PC-3 (cell line): ENCODE measurements at places on chromosomes 11 and 22. TPM values are rescaled to one million over a fixed set of nuclear protein-coding genes. Genes with fewer than 3 reads are reported as not detected.

DNA sequence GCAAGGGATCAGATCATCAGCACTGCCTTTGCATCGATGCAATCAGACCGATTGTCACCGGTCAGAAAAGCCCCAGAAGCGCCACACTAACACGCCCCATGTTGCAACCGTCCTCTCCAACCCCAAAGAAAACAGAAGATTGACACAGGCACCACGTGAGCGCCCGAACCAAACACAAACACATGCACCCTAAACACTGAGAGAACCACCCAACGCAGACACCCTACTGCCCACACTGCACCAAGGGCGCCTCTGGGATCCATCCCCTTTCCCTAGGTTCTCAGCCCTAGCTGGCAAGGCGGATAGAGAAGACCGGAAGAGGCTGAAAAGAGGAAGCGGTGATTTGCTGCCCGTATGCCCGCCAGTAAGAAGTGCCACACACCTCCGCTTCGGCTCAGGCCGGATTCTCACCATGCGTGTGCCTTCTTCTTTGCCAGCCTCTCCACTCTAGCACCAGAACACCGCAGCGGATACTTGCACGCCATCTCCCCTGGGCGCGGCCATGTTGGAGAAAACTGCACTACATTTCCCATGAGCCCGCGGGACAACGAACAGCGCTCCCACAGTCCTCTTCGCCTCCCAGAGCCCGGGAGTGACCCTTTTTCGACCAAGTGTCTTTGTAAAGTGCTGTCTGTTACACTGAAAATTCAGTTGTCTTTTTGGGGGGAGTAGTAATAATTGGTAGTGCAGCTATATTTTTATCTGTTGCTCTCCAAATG, at the start of gene ALKBH8:
Gene ALKBH8, minus strand, starts transcription at position 517 of the 719 bp plus-strand sequence. CDS start 4,842 bp downstream, outside the sequence.
- DNase-seq = peak; percentile 84
- no peaks in the 10 kb centered on the region for H3K27me3 ChIP-seq
- H3K4me1 ChIP-seq = peaks cover 48% of the 10 kb centered on the region
- H3K4me3 ChIP-seq = peak within 1 kb of the TSS; percentile 73

DNA sequence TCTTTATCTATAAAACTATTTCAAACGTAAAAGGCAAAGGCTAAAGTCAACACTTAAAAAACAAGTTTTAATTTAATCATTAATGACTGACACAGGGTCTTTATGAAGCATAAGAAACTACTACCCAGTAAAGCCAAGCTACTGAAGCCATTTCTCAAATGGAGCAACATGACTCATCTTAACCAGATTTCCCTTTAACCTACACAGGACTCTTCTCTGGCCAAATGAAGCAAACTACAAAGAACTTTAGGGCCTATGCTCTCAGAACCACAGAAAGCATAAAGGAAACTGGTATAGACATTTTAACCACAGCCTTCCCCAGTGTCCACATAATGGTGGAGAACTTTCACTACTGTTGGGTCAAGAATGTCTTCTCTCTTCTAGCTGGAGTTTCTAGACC, 34.7 kb downstream of the ALG9 start:
- peak overlapping the region; percentile 24 for H3K27ac ChIP-seq
- peak; percentile 61 for DNase-seq
- no peaks in the 10 kb centered on the region for H3K27me3 ChIP-seq
- peaks cover 12% of the 10 kb centered on the region for H3K4me1 ChIP-seq
- H3K4me3 ChIP-seq = no peak overlapping the region
- H3K36me3 ChIP-seq = peaks cover 39% of the 10 kb centered on the region; the same call in 1 of the 2 replicates

DNA sequence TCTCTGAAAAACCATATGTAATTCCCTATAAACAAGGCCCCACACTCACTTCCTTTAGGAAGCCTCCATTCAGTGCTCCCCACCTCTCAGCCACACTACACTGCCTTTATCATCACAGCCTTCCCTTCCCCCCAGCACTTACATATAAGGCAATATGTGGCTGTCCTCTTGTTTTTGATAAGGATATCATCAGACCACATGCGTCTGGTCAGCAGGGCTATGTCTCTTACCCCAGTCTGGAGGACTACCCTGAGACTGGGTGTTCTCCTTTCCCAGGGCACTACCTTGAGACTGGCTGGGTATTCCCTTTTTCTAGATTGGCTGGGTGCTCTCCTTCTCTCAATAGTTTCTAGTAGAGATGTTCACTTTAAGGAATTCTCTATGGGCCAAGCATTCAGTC, 7.8 kb downstream of the KCNE3 start:
- no peaks in the 10 kb centered on the region for H3K27me3 ChIP-seq
- H3K4me1 ChIP-seq = peaks cover 9% of the 10 kb centered on the region
- no peaks in the 10 kb centered on the region for H3K36me3 ChIP-seq
- no peak for DNase-seq
- no peak overlapping the region for H3K27ac ChIP-seq
- no peak overlapping the region for H3K4me3 ChIP-seq

DNA sequence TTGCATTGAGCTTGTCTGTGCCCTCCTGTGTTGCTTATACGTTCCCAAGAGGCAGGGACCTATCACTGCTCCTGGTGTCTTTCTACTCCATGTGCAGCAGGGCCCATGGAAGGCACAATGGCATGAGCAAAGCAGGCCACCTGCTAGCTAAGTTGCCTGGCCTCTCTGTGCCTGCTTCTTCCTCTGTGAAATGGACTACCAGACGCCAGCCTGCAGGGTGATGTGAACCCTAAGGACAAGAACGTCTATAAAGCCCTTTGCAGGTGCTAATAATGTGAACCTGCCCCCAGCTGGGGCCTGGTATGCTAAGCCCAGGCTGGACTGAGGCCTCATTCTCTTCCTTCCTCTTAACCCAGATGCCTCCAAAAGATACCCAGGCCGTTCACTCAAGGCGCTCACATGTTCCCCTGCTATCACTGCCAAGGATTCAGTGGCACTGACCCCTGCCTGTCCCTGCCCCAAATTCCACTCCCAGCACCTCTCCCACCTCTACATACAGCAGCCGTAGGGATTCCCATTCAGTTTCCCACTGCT, 4.0 kb downstream of the GUCD1 start:
- peaks cover 8% of the 10 kb centered on the region for H3K4me1 ChIP-seq
- peak overlapping the region; percentile 25; the same call in 1 of the 2 replicates for H3K27ac ChIP-seq
- DNase-seq = no peak
- no peaks in the 10 kb centered on the region for H3K27me3 ChIP-seq
- no peak overlapping the region for H3K4me3 ChIP-seq

GRCh38 chr11:58902881-58903280, 36.4 kb upstream of the GLYATL1 start:
- H3K36me3 ChIP-seq = no peaks in the 10 kb centered on the region
- H3K4me1 ChIP-seq = no peaks in the 10 kb centered on the region; the same call in 1 of the 2 replicates
- H3K27ac ChIP-seq = no peak overlapping the region
- peaks cover 40% of the 10 kb centered on the region for H3K27me3 ChIP-seq

GRCh38 chr11:47924184-47924691, 56.1 kb upstream of the PTPRJ start:
- peak; percentile 77 for DNase-seq
- H3K27me3 ChIP-seq = no peaks in the 10 kb centered on the region
- H3K4me1 ChIP-seq = peaks cover 14% of the 10 kb centered on the region
- peak overlapping the region; percentile 51; the same call in 1 of the 2 replicates for H3K27ac ChIP-seq
- no peaks in the 10 kb centered on the region for H3K36me3 ChIP-seq

- H3K4me3 ChIP-seq = peak overlapping the region; percentile 99
- H3K36me3 ChIP-seq = no peaks in the 10 kb centered on the region
- H3K27ac ChIP-seq = peak overlapping the region; percentile 80
- peaks cover 14% of the 10 kb centered on the region for H3K4me1 ChIP-seq
- peak; percentile 76 for DNase-seq
Observed at GRCh38 chr22:38202437-38203089, 769 bp downstream of the MAFF start.

GRCh38 chr11:67696998-67697397, 22.6 kb upstream of the ALDH3B2 start:
- no peaks in the 10 kb centered on the region for H3K27me3 ChIP-seq
- peaks cover 28% of the 10 kb centered on the region for H3K4me1 ChIP-seq
- DNase-seq = no peak
- H3K27ac ChIP-seq = no peak overlapping the region
- no peaks in the 10 kb centered on the region for H3K36me3 ChIP-seq

GRCh38 chr11:128517451-128518230, 69.7 kb downstream of the ETS1 start:
- no peaks in the 10 kb centered on the region for H3K27me3 ChIP-seq
- H3K4me1 ChIP-seq = peaks cover 53% of the 10 kb centered on the region
- peaks cover 14% of the 10 kb centered on the region for H3K36me3 ChIP-seq
- no peak overlapping the region for H3K27ac ChIP-seq
- peak; percentile 67 for DNase-seq
- H3K4me3 ChIP-seq = peak overlapping the region; percentile 77

DNA sequence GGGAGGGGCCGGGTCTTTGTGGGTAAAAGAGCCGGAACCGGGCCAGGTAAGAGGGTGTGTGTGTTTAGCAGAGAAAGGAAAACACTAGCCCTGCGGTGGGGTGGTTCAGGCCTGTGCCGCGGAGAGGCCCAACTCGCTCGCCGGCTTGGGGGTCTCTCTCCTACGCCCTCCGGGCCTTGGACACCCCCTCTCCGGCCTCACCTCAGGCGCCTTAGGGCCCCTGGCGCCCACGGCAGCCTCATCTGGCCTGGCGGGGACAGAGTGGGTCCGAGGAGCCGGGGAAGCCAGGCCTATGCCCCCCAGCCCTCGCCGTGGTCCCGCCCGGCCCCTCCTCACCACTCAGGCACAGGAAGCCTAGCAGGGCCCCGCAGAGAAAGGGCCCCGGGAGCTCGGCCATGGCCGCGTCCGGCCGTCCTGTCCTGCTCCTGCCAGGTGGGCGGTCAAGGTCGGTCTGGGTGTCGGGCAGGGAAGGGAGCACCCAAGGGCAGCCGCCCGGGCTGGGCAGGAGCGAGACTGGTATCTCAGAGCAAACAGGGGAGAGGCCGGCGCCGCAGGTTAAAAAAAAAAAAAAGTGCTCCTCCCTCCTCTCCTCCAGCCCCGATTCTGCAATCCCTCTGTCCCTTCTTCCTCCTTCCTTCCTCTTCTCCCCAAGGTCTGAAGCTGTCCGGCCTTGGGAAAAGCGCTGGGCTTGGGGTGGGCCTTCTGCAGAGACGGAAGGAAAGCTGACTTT, at the start of gene VSIG2:
Gene VSIG2, minus strand, starts transcription at position 515 of the 730 bp plus-strand sequence. Its CDS starts 118 bp downstream, at position 397.
- DNase-seq = no peak
- no peak within 1 kb of the TSS for H3K4me3 ChIP-seq
- H3K27ac ChIP-seq = no peak within 1 kb of the TSS

DNA sequence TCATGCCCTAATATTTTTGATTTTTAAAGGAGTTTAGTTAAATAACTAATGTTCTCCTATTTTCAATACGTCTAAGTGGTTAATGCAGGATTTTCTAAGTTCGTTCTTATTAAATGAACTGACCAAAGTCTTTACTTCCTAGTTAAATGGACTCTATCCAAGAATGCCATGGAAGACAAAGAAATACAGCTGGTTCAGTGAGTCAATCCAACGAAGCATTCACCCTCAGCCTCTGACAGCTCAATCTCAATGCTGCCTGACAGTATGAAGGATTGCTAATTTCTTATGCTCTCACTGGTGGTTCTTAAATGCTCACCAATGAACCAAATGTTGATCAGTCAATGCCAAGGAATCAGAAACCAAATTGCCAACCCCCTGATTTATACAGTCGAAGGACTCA, 219.4 kb downstream of the CADM1 start:
- no peaks in the 10 kb centered on the region for H3K27me3 ChIP-seq
- DNase-seq = no peak

DNA sequence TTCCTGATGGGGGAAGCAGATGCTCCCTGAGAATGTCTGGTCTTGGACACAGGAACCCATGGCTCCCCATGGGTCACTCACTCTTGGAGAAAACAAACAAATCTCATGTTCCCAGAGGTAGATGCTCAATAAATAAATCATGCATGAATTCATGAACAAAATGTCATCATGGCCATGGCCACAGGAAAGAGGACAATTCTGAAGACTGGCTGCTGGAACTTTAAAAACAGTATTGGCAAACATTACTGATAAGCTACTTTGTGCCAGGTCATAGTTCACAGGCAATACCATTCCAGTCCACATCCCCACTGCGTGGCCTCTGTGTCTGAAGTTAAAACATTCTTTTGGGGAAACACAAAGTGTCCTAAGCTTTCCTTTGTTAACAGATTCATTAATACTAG, 9.2 kb upstream of the SMIM35 start:
- H3K27me3 ChIP-seq = peaks cover 74% of the 10 kb centered on the region
- H3K36me3 ChIP-seq = no peaks in the 10 kb centered on the region
- no peak overlapping the region for H3K4me3 ChIP-seq
- no peaks in the 10 kb centered on the region for H3K4me1 ChIP-seq
- no peak overlapping the region for H3K27ac ChIP-seq

DNA sequence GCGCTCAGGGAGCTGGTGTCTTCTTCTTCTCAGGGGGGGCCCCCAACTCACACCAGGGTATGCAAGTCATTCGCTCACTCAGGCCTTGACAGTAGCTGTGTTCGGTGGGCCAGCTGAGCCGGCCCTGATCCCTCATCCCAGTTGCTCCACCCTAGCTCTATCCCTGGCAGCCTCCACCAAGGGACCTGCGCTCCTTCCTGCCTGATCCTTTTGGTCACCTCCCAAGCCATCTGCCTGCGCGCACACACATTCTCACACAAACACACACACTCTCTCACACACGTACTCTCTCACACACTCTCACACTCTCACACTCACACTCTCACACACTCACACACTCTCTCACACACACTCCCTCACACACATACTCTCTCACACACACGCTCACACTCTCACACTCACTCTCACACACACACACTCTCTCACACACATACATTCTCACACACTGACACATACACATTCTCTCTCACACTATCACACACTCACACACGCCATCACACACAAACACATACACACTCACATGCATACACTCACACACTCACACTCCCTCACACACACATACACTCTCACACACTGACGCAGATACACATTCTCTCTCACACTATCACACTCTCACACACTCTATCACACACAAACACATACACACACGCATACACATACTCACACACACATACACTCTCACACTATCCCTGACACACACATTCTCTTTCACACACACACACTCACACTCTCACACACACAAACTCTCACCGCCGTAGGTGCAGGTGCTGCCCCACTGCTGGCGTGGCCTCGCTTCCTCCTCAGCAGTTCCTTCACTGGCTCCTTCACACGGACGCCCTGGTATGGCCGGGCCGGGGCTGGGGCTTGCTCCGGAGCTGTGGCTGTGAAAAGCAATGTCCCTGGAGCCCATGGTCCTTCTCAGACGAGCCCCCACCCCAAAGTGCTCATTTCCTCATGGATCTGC, 20.8 kb downstream of the POU2AF1 start:
- H3K4me3 ChIP-seq = no peak overlapping the region
- H3K36me3 ChIP-seq = no peaks in the 10 kb centered on the region
- H3K4me1 ChIP-seq = no peaks in the 10 kb centered on the region
- no peak for DNase-seq
- no peak overlapping the region for H3K27ac ChIP-seq

DNA sequence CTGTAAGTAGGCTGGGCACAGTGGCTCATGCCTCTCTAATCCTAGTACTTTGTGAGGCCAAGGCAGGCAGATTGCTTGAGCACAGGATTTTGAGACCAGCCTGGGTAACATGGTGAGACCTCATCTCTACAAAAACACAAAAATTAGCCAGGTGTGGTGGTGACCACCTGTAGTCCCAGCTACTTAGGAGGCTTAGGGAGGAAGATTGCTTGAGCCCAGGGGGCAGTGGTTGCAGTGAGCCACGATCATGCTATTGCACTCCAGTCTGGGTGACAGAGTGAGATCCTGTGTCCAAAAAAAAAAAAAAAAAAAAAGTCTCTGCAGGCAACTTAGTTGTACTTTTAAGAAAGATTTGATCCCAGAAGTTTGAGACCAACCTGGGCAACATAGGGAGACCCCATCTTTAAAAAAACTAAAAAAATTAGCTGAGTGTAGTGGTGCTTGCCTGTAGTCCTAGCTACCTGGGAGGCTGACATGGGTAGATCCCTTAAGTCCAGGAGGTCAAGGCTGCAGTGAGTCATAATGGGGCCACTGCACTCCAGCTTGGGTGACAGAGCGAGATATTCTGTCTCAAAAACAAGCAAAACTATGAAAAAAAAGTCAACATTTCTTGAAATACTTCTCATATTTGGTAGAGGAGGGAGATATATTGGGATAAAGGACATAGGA, 10.5 kb downstream of the ATM start:
- no peak overlapping the region for H3K4me3 ChIP-seq
- no peaks in the 10 kb centered on the region for H3K4me1 ChIP-seq
- peaks cover 40% of the 10 kb centered on the region for H3K36me3 ChIP-seq
- no peak overlapping the region for H3K27ac ChIP-seq

Gene ANO9
- total RNA-seq = 16.6 and 22.5 TPM in 2 replicates
